Sigmoid colon (tissue), 7 donors: ENCODE measurements at places on chromosomes 1 and 21. TPM values are rescaled to one million over a fixed set of nuclear protein-coding genes. Genes with fewer than 3 reads are reported as not detected.

DNA sequence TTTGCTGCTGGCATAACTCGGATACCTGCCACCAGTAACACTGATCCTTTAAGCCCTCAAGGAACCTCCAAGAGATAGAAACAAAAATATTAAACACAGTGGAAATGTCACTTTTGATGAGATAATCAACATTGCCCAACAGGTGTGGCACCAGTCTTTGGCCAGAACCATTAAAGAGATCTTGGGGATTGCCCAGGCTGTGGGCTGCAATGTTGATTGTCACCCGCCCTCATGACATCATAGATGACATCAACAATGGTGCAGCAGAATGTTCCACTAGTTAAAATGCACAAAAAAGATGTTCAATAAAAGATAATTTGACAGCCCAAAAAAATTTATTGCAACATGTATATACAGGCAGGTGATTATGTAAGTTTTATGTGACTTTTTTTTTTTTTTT, 20.2 kb upstream of the ZMYM1 start:
- DNase-seq: no peak
- H3K36me3 ChIP-seq: no peaks in the 10 kb centered on the region
- H3K4me1 ChIP-seq: no peaks in the 10 kb centered on the region

DNA sequence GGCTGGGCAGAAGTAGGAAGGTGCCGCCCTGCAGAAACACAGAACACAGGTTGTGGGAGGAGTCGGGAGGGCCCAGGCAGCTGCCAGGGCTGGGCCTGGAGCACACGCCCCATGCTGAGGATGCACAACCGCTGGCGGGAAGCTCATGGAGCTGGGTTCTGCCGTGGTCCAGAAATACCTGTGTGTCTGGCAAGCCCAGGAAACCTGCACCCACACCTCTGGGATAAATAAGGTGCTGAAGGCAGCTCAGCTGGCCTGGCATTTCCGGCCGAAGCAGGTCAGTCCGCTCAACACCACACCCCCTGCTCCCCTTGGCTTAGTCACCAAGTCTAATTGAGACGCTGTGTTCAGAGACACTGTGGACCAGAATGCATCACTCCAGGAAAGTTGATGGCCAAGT, 32.1 kb downstream of the CTNNBIP1 start:
- H3K36me3 ChIP-seq: no peaks in the 10 kb centered on the region
- peaks cover 11% of the 10 kb centered on the region for H3K4me1 ChIP-seq
- no peak overlapping the region for H3K4me3 ChIP-seq
- no peak overlapping the region for H3K27ac ChIP-seq

DNA sequence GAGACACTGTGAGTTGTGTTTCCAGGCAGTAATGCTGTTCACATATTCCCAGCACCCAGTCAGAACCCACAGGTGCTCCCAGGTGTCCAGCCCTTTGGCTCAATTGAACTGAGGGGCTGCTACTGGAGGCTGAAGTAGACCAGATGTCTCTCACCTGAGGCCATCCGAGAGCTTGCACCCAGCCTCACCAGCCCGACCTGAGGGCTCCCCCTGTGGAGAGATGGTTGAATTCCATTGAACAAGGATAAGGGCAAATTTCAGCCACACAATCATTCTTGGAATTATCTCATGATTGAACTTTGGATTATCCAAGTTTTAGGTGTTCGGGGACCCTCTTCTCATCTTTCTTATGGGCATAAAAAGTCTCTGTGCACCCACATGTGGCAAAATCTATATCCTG, 52.1 kb downstream of the OBSCN start:
- no peaks in the 10 kb centered on the region for H3K36me3 ChIP-seq
- DNase-seq: no peak
- H3K4me3 ChIP-seq: no peak overlapping the region

- DNase-seq: no peak
- H3K27me3 ChIP-seq: no peaks in the 10 kb centered on the region
- H3K4me1 ChIP-seq: peaks cover 16% of the 10 kb centered on the region
- H3K36me3 ChIP-seq: no peaks in the 10 kb centered on the region
Observed at GRCh38 chr1:213014642-213015041, 1.0 kb downstream of the ANGEL2 start.

DNA sequence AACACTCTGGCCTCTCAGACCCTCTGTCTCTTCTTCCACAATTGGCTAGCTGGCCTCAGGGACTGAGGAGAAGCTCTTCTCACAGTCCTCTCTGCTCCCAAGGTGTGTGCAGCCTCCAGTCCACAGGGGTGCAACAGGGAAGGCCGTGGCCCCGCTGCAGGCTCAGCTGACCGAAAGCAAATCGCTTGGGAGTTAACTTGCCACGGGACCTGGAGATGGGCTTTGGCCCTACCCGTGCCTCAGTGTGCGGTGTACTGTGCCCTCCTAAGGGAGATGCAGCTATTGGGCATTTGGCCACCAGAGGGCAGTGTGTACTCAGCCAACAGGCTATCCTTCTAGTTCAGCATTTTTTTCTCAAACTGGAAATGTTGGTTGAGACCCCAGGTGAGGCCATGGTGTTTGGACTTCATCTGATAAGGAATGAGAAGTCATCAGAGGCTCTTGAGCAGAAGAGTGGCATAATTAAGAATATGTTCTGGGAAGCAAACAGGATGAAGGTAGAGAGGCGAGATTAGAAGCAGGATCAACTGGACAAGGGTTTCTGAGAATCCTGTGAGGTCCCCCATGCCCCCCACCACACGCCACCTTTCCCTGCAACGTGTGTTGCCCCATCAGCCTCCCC, 42.5 kb upstream of the TMEM125 start:
- no peak overlapping the region for H3K27ac ChIP-seq
- peak; percentile 90 for DNase-seq
- H3K4me1 ChIP-seq: no peaks in the 10 kb centered on the region
- no peak overlapping the region for H3K4me3 ChIP-seq
- H3K36me3 ChIP-seq: no peaks in the 10 kb centered on the region
- H3K27me3 ChIP-seq: no peaks in the 10 kb centered on the region

GRCh38 chr1:167412072-167412471, 106.3 kb downstream of the CD247 start:
- no peak overlapping the region for H3K27ac ChIP-seq
- DNase-seq: no peak
- H3K27me3 ChIP-seq: no peaks in the 10 kb centered on the region
- H3K4me1 ChIP-seq: no peaks in the 10 kb centered on the region

DNA sequence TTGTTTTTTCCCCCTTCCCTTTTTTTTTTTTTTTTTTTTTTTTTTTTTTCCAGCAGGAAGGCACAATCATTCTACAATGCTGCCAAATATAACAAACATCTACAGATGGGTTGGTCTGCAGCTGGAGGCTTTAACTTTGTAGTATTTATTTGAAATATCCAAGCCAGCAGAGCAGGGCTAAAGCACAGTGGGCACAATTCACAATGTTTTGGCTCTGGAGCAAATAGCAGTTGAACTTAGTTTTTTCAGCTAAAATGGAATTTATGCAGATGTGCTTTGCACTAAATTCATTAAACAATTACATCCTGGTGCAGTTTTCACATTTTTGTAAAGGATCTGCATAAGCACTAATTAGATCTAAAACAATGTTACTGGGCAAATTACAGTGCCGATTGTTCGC, 39.8 kb upstream of the ZBTB18 start:
- H3K27ac ChIP-seq: no peak overlapping the region
- no peaks in the 10 kb centered on the region for H3K27me3 ChIP-seq

DNA sequence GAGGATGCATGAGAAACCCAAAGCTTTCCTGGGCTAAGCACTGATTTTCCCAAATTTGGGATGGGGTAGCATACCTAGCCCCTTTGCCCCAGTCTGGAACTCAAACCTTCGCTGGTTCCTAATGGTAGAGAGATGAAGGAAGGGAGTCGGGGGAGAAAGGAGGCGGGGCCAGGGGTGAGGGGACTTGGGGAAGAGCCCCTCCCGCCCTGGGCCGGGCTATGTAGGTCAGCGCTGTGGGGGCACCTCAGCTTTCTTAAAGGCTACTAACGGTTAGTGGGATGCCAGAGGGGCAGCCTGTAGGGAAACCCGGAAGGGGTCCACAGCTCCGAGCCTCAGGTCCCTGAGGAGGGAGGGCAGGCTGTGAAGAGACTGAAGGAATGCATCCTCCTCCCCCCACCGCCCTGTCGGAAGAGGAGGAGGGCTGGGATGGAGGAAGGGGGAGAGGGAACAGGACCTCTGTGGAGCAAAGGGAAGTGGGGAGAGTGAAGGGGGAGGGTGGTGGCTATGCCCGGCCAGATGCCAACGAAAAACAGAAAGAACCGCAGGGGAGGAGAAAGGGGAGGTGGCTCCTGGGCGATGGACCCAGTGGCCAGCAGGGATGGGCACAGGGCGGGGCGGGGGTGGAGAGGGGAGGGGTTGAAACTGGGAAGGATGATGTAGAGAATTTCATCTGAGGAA, 1.3 kb downstream of the CADM3 start:
- peak; percentile 72 for DNase-seq
- peaks cover 29% of the 10 kb centered on the region for H3K27me3 ChIP-seq
- H3K27ac ChIP-seq: no peak overlapping the region
- H3K4me1 ChIP-seq: no peaks in the 10 kb centered on the region
- H3K36me3 ChIP-seq: no peaks in the 10 kb centered on the region

DNA sequence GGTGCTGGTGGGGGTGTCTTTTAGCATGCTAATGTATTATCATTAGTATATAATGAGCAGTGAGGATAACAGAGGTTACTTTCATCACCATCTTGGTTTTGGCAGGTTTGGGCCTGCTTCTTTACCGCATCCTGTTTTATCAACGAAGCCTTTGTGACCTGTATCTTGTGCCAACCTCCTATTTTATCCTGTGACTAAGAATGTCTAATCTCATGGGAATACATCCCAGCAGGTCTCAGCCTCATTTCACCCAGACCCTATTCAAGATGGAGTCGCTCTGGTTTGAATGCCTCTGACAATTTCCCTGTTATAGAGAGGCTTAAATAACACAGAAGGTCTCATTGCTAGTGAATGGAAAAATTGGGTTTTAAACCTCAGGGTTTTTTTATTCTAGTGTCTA, 300.8 kb upstream of the PROX1 start:
- no peaks in the 10 kb centered on the region for H3K36me3 ChIP-seq
- no peaks in the 10 kb centered on the region for H3K4me1 ChIP-seq
- no peak overlapping the region for H3K27ac ChIP-seq
- DNase-seq: no peak
- no peaks in the 10 kb centered on the region for H3K27me3 ChIP-seq

GRCh38 chr1:118928739-118929554, 59.2 kb downstream of the TBX15 start:
- H3K27ac ChIP-seq: no peak overlapping the region
- no peaks in the 10 kb centered on the region for H3K27me3 ChIP-seq

- H3K4me1 ChIP-seq: no peaks in the 10 kb centered on the region
- no peak overlapping the region for H3K4me3 ChIP-seq
- no peak for DNase-seq
- no peaks in the 10 kb centered on the region for H3K27me3 ChIP-seq
- peaks cover 5% of the 10 kb centered on the region for H3K36me3 ChIP-seq
Observed at GRCh38 chr1:33501309-33501708, 28.9 kb downstream of the ZSCAN20 start.

CHML gene
- 6.8 TPM for total RNA-seq

AKR7A3 gene
- 1.8 TPM for total RNA-seq

KCNJ15 gene
- total RNA-seq: not detected

TMEM9 gene
- 66.5 TPM for total RNA-seq

PTCH2 gene
- 2.8 TPM for total RNA-seq

KCNT2 gene
- 2.8 TPM for total RNA-seq

CHD1L gene
- 25.5 TPM for total RNA-seq

FMO1 gene
- total RNA-seq: 0.28 TPM
